ENCODE measurements at places on chromosomes 7 and 10.

DNA sequence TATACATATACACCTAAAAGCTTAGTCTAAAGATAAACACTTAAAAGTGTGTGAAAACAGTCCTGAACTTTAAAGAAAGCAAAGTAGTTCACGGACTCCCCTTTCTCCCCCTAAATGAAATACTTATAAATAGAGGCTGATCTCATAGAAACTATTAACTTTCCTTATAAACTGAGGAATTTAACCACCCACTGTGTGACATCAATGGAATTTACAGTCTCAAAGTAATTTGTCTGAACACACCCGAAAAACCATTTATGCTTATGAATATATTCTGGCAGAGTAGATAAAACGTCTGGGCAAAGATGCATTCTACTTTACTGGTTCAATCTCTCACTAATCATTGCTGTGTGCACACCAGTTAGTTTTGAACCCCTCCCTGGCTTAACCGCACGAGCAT is 181.8 kb upstream of the DGKB start:
- no peak for DNase-seq

DNA sequence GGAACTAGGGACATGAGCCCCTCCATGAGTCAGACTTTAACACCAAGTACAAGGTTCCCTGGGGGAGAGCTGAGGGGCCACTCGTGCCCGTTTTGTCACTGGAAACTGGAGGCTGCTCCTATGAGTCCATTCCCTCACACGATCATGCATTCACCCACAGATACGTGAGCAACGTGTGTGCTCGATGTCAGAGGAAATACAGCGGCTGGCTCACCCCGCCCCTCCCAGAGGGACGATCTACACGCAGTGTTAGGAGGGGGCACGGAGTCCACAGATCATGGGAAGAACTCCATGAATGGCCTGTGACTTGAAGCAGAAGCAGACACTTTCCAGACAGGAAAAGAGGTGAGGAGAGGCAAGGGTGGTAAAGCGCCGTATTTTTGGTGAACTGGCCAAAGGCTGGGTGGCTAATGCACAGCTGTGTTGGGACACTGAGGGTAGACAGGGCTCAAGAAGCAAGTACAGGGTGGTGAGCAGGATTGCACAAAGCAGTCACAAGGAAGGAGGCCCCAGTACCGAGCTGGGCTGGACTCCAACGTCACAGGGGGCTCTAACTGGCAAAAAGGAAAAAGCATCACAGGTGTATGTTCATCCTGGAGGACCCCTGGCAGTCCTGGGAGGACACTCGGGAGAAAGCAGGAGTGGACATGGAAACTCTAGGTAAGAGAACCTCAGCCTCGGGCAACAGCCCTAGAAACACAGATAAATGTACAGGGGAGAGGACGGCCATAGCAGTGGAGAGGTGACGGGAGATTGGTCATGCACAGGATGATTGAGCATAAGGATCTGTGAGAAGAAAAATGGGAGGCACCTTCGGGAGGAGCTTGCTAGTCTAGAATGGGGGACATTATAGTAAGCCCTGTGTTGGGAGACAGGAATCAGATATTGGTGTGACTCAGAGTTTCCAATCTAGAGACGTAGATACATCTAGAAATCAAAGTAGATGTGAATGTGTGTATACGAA is 41.2 kb downstream of the TNS3 start:
- DNase-seq = no peak

GRCh38 chr10:2885288-2886278 is 181.8 kb upstream of the PFKP start:
- DNase-seq = no peak

DNA sequence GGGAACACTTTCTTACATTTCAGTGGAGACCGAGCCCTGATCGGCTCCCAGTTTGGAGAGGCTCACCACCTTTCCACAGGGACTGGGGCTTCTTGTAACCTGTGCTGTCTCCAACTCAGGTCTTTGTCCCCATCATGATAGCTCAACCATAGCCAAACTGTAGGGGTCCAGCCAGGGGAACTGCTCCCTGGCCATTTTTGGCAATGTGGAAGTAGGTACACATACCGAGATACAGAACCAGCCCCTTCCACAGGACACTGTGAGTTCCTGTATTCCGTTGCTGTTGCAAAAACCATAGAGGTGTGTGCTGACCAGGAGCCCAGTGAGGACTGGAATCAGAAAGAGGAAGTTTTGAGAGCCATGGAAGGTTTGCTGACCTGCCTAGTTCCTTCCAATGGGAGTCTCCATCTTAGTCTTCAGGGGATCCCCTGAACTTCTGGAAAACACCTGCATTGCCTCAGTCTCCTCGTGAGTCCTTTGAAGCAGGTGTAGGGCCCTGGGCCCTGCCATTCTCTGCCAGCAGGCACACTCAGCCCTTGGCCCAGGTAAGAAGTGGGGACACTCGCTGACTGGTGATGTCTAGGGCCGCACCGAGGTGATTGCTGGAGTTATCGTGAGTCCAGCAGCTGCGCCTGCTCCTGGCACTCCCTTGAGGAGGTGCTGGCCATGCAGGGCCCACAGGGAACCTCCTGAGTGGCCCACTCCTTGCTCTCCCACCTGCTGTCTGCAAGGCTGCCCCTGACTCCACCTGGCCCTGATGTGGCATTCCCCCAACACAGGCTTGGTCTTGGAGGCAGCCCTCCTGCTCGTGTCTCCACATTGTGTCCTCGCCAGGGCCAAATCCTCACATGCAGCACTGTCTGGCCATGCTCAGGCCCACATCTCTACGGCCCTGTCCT is 11.2 kb downstream of the WDFY4 start:
- no peak for DNase-seq

- no peak for DNase-seq
Measured at GRCh38 chr10:11793762-11794479, 29.2 kb upstream of the PROSER2 start.

GRCh38 chr10:43361547-43362190 is 9.8 kb upstream of the FXYD4 start:
- DNase-seq = peak; percentile 13

DNA sequence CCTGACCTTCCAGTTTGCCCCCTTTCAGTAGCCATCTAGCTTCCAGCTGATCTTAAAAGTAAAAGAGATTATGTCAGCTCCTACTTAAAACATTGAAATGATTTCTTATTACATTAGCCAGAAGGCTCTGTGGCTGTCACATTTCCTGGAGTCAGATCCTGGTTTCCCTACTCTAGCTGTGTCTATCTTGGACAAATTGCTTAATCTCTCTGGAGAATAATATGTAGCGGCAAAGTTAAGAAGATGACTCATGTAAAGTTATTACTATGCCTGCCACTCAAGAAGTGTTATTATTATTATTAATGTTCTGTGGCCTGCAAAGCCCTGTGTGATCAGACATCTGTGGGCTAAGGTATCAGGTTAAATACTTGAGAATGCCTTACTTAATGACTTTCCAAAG is 107.2 kb downstream of the RUNDC3B start:
- DNase-seq = no peak

DNA sequence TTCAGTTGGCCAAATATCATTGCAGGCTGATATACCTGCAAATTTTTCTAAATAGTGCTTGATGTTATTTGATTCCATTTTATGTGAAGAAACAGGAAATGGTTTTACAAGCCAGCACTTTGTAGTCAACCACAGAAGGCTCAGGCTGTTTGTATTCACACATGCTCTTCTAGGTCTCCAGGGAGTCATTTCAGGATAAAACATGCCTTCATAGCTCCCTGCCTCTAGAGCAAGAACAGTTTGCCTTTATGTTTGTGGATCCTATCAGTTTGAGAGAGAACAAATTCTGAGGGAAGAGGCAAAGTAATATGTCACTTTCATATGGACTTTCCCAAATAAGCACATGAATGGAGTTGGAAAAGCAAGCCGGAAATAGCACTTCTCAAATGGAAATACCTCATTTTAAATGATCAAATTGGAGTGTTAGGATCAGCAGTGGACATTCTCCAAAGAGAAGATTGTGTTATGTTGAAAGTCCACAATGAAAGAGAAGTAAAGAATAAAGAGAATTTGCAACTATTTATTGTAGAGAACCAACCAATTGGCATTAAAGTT is 277.6 kb downstream of the KCND2 start:
- DNase-seq = no peak

DNA sequence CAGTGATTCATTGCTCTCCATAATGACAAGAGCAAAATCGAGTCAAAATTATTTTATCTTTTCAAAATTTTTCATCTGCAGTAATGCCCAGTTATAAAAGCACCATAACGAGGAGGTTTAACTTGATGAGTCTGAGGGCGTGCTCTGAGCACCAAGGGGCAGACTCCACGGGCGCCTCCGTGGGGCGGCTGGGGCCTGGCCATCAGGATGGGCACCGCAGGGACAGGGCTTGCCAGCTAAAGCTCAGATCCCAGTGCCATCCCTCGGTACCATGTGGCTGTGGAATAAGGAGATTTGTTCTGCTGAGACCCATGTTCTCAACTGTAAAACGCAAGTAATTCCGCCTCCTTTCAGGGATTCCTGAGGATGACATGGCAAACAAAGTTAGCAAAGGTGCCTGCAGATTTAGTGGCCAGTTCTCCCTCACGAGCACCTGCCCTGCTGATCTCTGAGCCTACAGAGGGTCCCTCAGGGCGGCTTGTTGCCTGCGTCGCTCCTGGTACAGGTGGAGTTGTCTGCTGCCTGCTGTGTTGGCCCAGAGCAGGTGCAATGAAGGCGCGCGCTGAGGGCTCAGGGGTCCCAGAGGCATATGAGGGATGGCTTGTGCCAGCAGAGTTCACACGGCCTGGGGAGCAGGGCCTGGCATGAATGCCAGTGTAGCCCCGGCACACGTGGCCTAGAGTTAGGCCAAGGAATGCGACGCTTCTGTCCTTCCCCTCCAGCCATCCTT is 584.4 kb downstream of the TCERG1L start:
- no peak for DNase-seq

DNA sequence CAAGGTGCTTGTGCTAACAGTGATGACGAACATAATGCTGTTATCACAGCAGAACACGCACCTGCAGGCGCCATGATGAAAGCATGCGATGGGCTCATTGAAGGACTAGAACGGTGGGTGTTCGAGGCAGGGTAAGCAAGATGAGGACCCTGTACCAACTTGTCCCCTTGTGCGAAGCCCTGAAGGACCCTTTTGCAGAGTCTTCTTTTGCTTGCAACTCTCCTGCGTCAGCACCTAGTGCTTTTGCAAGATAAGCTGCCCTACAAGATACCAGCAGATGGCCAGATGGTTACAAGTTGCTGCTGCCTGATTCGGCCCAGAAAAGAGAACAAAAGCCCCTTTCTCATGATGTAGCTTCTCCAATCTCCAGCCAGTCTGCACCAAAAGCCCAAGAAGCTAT is 4.2 kb upstream of the IL15RA start:
- DNase-seq = no peak

DNA sequence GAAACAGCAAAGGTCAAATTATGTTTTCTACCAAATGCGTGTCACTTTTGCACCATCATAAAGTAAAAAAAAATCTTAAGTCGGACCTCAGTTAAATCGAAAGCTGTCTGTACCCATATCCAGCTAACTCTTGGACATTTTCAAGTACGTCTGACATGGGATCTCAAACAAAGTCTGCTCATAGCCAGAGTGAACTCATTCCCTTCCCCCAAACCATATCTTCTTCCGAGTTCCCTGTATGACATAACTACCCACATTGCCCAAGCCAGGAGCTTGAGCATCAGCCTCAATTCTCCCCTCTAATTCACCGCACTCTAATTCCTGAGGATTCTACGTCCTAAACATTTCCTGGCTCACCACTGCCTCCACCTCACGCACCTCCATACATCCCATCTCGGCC is 44.8 kb upstream of the TARP start:
- no peak for DNase-seq

- DNase-seq = no peak
Measured at GRCh38 chr10:70323138-70323696, 39.4 kb upstream of the NPFFR1 start.

DNA sequence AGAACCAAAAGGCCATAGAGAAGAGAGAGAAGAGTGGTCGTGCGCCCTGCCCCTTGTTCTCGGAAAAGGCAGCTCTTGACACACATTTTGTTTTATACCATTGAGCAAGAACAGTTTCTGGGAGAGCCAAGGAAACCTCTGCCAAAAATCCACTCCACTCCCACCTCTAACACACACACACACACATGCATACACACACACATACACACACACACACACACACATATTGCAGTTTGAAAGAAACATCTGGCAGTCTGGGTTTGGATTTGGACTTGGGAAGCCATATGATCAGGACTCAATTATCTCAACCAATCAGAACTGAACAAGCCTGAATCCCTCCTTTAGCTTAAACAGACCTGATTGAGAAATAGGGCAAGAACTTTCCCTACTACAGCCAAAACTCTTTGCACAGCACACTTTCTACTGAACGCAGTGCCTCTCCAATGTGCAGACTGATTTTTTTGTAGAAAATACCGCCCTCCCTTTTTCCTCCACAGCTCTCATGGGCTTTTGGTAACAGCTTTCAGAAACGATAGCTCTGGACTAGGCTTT is 484.0 kb upstream of the ZWINT start:
- no peak for DNase-seq

- DNase-seq = no peak
Measured at GRCh38 chr7:50085344-50085743, 7.7 kb downstream of the ZPBP start.

GRCh38 chr10:62614389-62615157 is 189.9 kb upstream of the ADO start:
- no peak for DNase-seq

GRCh38 chr10:133326745-133327650 is 9.7 kb downstream of the CALY start:
- DNase-seq = no peak

DNA sequence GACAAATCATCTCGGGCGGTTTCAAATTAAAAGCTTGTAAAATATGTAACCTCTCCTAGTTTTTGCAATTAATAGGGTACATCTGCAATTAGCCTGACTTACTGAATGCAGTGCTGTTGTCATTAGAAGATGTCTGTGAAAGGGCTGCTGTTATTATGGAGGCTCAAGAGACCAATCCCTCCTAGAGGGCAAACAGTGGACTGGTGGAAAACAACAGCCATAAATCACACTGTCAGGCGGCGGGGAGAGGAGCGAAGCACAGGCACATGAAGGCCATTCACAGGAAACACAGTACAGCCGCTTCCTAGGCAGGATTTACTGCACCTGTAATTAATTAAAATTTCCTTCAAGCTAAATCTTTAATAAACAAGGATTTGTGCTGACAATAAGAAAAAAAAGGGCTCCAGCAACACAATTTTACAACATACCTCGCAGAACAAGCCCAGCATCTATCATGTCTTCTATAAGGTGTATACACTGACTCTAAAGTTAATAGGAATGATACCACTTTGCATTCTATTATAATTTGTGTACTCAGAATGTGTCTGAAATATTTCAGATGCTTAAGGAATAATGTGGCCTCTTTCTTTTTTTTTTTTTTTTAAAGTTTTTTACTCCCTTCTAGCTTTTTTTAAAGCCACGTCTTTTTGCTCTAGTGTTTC is 50.7 kb downstream of the ERCC6 start:
- no peak for DNase-seq

- DNase-seq = no peak
Measured at GRCh38 chr7:67105377-67105776, 108.7 kb downstream of the TYW1 start.

- DNase-seq = no peak
Measured at GRCh38 chr7:102270178-102270887, 16.3 kb upstream of the SH2B2 start.

GRCh38 chr10:32140403-32140802 is 84.2 kb upstream of the KIF5B start:
- DNase-seq = no peak
